Urinary bladder (tissue), 4 donors: ENCODE measurements at places on chromosomes 12 and 14. TPM values are rescaled to one million over a fixed set of nuclear protein-coding genes. Genes with fewer than 3 reads are reported as not detected.

Gene MPHOSPH9
- total RNA-seq = 88.8 TPM

Gene SMCO3
- total RNA-seq = 5.0 TPM

Gene SMCO2
- not detected for total RNA-seq

Gene NPFF
- not detected for total RNA-seq

Gene OTUB2
- total RNA-seq = 2.0 TPM

Gene MFAP5
- total RNA-seq = 244 TPM

Gene MRPL42
- 83.2 TPM for total RNA-seq

Gene CRIP1
- 9.4 TPM for total RNA-seq
